ENCODE measurements at places on chromosomes 1 and 21.

- no peak for DNase-seq
These were observed 34.1 kb upstream of the CNIH3 start for GRCh38 chr1:224582041-224582440.

GRCh38 chr1:206029484-206029883 is 5.8 kb upstream of the CTSE start:
- DNase-seq: no peak

DNA sequence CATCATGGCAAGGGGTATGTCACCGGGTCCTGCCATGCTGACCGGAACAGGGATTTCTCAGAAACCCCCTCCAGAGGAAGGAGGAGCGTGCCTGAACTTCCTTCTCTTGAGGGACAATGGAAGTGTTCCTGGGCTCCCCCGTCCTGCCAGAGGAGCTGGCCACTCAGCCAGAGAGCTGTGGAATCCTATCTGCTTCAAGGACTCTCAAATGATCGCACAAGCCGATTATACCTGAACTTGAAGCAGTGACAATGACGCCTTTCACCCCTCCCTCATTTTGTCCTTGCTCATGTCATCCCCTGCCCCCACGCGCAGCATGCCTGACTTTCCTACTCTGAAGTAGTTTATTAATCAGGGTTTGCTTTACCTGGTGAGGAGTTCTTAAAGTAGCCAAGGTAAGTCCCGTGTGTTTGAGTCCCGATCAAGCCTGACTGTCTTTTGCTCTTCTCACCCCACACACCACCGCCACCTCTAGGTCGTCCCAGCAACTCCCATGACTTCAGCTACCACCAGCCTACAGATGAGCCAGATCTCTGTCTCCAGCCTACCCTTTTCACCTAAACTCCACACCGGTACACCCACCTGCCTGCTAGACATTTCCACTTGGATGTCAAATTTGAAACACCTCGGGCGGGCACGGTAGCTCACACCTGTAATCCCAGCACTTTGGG is 25.0 kb upstream of the PRELP start:
- no peak for DNase-seq

GRCh38 chr1:206469933-206470691 is at the start of gene IKBKE:
Gene IKBKE, plus strand, starts transcription at chr1:206470476. Its CDS starts 2,752 bp downstream, at chr1:206473228.
- peak; percentile 77 for DNase-seq

- no peak for DNase-seq
These were observed 42.1 kb downstream of the ARHGEF10L start for GRCh38 chr1:17581389-17582123.

GRCh38 chr1:42312576-42313212 is 22.3 kb downstream of the FOXJ3 start:
- DNase-seq: no peak

DNA sequence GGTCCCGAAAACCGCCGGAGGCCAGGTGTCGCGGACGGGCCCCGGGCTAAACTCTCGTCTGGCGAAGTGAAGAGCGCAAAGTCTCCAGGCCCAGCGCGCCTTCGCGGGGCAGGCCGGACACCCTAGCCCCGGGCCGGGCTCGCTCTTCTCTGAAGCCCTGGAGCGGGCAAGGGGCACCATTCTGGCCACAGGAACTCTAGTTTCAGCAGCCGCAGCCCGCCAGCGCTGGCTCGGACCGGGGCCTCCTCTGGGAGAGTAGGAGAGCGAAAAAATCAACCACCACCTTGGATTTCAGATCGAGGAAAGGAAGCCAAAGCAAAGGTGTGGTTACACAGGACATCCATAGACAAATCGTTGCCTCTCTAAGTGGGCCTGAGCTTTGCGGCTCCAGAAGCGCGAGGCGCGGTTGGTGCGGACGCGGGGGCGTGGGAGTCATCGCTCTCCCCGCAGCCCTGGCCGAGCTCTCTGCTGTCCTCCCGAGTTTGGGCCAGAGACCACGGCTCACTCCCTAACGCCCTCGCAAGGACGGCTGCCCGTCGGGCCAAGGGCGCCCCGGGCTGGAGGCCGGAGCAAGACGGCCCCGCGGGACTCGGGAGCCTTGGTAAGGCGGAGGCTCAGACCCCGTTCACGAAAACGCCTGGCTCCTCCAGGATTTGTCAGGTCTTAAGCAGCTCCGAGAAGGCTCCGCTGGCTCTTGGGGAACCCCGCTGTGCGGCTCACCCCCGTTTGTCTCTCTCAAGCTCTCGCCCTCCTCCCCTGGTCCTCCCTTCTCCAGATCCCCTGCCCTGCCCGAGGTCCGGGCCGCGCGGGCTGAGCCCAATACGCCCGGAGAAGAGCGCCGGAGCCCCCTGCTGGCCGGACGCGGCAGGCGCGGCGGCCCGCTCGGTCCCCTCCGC is 132.9 kb upstream of the DPYD start:
- DNase-seq: no peak

DNA sequence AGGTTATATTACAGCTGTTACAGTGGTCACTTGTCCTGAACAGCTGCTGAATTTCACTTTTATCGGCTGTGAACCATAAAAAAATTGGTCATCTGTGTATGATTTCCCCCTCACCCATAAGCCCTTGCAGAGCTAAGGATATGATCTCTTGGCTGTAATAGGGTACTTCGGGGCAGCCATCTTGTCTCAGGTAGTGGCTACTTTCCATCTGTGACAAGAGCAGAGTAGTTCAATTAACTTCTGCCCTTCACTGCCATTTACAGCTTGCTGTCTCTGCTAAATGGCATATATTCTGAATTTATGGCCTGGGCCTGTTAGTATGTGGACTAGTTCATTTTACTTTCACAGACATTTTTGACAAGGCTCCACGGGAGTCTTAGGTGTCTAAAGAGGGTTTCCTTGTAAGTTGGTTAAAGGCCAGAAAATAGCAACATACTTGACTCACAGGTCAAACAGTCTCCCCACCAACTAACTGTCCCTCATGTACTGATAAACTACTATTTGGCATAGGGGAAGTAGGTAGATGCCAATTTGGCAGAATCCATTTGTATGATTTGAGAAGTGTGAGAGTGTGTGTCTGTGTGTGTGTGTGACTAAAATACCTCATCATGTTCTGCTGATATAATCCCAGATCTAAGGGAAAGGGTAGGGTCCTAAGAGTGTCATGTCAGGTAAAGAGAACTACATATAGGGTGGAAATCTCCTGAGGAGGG is 151.6 kb downstream of the KCTD3 start:
- DNase-seq: no peak

GRCh38 chr1:207009945-207010344 is 22.6 kb downstream of the C1orf116 start:
- DNase-seq: no peak

DNA sequence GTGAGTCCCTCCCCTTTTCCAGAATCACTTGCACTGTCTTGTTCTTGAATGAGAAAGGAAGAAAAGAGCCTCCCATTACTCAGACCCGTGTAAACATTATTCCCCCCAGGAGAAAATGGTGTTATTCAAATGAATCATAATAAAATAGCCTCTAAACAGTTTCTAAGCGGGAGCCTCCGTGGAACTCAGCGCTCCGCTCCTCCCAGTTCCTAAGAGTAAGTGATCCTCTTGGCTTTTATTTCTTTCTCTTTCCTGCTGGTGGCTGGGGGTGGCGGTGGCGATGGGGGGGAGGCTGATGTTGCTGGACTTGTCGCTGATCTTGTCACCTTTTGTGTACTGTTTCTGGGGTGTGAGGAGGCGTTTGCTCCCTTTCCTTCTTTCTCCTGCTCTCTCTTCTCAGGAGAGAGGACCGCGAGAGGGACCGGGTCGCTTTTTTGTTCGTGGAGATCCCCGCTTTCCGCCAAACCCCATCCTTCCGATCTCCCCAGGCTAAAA is 781 bp downstream of the PROX1 start:
- DNase-seq: no peak

DNA sequence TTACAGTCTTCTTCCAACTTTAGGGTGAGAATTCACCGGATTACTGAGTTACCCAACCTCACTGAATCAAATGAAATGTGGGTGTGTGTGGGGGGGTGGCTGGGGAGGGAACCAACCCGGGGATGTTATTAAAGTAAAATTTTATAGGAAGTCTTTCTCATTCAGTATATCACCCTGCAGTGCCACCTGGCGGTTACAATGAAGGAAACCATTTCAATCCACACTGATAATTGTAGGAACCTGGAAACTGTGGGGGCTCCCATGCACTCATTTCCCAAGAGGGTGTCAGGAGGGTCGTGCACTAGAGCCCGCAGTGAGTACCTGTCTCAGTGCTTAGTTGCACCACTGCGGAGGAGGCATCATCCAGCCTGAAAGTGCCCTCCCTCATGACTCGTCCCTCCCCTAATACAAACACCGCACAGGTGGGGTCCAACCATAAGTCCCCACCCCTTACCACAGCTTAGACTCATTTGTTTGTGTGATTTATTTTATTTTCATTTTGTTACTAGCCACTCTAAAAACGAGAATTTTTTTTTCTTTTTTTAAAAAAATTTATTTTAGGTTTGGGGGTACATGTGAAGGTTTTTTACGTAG is 29.1 kb upstream of the IGSF5 start:
- no peak for DNase-seq

- DNase-seq: no peak
These were observed 65.4 kb downstream of the MACF1 start for GRCh38 chr1:39269791-39270342.

- no peak for DNase-seq
These were observed 168.4 kb downstream of the FASLG start for GRCh38 chr1:172827301-172827700.

- DNase-seq: no peak
These were observed 57.2 kb upstream of the SGIP1 start for GRCh38 chr1:66476774-66477173.

- no peak for DNase-seq
These were observed 47.6 kb downstream of the PKN2 start for GRCh38 chr1:88731475-88732269.

- peak; percentile 83 for DNase-seq
These were observed 882 bp upstream of the FCAMR start for GRCh38 chr1:206971029-206971655.

DNA sequence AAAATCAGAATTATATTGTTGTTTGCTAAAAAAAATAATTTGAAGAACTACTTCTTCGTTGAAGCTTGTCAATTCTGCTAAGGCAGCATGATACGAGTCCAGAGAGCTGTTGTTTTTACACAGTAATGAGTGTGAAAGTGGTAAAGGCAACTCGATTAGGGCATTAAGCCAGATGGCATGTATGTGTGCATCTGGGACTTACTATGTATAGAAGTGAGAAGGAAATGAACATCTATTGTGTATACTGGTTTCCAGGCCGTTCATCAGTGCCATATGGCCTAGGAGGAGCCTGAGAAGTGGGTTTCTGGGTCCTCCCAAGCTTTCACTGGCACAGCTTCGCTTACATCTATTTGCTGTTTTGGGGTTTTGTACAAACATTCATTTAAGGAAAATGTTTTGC is 5.7 kb downstream of the CTPS1 start:
- DNase-seq: no peak

DNA sequence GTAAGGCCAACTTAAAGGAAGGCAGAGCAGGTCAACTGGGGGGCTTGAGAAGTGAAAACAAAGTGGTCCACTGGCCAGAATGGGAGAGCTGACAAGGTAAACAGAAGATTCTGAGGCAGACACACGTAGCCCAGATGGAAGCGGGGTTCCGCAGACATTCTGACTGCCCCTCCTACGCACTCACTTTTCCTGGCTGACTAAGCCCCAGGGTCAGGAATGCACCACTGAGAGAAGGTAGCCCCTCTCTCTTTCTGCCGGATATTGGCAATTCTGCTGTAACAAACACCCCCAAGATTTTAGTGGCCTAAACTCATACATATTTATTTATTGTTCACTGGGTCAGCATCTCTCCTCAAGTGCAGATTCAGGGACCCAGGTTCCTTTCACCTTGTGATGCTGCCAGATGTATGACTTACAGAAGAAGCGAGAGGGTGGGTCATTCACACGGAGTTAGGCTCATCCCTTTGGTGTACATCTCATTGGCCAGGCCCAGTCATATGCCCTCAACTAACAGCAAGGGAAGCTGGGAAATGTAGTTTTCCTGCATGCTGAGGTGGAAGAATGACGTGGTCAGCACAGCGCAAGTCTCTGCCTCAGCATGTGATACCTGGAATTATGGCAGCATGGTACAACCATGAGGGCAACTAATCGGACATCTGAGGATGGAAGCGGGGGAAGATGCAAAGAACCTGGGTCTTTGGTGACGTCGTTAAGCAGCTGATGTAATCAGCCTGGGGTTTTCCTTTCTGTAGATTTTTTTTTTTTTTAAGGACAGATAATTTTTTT is 43.4 kb upstream of the MRPS6 start:
- DNase-seq: no peak

DNA sequence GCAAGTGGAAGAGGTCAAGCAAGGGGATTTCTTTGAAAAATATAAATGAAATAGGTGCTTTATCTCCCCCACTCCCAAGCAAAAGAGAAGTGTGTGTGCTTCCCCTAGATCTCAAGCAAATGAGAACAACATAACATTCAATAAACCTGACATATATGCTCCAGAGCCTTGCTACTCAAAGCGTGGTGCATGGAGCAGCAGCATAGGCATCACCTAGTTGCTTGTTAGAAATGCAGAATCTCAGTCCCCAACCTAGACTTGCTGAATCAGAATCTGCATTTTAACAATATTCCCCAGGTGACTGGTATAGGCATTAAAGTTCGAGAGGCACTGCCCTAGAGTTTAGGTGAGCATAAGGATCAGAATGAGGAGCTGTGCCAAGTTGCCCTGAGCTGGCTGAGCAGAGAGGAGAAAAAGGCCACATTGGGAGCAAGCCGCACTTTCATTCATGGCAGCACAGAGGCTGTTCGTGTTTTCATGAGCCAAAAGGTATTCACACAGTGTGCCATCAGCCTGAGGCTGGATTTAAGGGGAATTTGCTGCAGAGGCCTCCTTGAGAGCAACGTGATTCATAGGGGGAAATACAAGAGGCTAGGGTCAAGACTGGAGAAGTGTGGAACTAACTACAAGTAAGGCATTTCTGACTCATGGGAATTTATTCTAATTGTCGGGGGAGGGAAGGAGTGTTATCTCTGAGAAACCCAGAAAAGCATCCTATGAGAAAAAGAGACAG is 14.3 kb upstream of the LPAR3 start:
- DNase-seq: no peak

DNA sequence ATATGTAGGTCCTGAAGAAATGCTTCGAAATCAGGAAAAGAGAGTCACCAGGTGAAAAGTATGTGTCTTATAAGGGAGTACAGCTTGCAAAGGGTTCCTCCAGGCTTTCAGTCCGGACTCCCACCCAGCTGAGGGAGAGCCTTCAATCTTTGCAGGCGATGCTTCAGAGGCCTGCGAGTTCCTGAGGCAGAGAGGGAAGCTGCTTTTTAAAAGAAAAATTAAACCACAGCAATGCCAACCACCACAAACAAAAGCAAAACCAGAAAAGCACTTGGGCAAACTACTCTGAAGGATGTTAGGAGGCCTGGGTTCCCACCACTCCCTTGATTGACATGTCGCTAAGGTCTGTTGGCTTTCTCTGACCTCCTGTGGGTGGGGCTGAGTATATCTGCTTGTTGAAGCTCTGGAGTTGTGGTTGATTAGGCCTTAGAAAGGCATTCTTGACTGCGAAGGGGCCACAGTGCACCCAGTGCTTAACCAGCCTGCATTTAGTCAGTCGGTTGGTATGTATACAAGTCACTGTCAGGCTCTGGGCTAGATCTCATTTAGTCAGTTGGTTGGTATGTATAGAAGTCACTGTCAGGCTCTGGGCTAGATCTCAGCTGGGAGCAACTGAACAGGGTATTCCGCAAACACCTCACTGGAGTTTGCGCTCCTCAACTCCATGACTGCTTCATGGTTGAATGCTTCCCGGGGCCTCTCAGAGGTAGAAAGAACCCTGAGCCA is 1.2 kb downstream of the NIPAL3 start:
- DNase-seq: no peak
